ENCODE measurements at places on chromosomes 7 and 10.

DNA sequence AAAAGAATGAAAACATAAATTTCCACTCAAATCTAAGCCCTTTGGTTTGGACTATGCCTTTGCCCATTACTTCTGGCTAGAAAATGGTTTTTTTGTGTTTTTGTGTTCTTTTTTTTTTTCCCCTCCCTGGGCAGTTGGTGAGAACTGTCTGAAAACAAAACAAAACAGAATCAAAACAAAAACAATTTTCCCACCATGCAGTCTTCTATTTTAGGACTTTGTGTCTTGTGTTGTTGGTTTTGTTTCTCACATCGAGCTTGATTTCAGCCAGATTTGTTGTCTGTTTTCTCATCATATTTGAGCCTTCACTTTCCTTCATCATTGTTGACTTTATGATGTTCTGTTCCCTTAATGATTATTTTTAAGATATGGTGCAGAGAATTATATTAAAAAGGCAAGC, 206.3 kb downstream of the MACC1 start:
- DNase-seq: no peak

- DNase-seq: no peak
These were observed 1.1 kb downstream of the PIK3AP1 start for GRCh38 chr10:96719200-96719599.

DNA sequence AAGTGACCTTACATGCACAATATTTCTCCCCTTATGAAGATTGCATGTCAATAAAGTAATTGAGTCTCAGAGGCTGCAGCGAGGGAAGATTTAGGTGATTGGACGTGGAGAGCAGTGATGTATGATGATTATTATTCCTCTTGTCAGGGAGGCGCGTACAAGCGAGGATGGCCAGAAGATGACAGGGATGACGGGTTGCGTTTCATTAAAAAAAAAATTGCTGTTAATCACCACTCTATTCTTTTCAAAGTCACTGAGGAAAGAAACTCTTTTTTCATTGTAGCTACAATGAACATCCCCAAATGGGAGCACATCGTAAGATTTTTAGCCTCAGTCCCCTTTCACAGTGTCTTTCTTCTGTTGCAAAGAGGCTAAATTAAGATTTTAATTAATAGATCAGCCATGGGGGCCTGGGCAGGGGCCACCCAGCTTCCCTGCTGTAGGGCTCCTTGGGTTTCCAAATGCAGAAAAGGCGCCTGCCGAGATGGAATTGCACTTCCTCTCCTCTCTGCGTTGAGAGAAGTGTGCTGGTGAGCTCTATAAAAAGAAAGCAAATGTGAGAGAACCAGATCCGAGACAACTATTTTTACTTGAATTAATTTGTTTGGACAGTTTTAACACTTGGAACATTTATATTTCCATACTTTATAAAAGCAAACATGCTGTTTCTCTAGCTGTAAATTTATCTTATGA, 998.1 kb downstream of the LRMDA start:
- DNase-seq: no peak

GRCh38 chr7:24290004-24290641, 6.1 kb downstream of the NPY start:
- DNase-seq: peak; percentile 17

DNA sequence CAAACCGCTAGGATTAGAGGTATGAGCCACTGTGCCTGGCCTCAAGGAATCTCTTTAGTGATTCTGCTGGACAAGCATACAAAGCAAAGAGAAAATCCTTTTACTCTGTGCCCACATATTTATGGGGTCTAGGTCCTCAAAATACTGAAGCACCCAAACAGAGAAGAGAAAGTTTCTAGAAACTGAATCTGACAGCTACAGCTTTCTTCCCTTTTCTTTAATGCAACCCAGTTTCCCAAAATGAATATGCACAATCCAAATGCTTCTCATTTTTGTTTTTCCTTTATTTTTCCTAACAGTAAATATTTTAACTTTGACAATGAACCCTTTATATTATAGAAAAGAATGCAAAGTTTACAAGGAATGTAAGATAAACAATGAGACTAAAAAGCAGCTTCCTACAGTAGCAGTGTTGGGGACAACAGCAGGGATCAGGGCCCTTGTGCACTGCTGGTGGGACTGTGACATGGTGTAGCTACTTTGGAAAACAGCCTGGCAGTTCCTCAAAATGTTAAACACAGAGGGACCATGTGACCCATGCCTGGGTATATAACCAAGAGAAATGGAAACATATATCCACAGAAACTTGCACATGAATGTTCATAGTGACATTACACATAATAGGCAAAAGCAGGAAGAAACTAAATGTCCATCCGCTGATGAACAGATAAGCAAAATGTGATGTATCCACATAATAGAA, 325.2 kb downstream of the PRPF18 start:
- DNase-seq: no peak

GRCh38 chr7:153550173-153550572, 502.0 kb upstream of the DPP6 start:
- no peak for DNase-seq

DNA sequence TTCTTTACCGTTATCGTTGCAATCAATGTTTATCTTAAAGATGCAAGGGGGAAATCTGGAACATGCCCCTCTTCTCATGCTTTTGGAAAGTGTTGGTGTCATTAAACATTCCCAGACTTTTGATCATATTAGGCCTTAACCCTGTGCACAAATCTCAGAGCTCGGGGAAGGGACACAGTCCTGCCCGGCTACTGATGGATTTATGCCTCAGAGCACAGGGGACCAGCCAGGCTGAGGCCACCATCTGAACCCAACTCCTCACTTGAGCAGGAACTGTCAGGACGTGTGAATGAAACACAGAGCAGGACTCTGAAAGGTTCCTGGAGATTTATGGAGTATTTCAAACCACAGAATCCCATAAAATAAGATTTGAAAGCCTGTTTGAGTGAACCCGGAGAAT, 132.0 kb upstream of the CXCL12 start:
- DNase-seq: no peak

DNA sequence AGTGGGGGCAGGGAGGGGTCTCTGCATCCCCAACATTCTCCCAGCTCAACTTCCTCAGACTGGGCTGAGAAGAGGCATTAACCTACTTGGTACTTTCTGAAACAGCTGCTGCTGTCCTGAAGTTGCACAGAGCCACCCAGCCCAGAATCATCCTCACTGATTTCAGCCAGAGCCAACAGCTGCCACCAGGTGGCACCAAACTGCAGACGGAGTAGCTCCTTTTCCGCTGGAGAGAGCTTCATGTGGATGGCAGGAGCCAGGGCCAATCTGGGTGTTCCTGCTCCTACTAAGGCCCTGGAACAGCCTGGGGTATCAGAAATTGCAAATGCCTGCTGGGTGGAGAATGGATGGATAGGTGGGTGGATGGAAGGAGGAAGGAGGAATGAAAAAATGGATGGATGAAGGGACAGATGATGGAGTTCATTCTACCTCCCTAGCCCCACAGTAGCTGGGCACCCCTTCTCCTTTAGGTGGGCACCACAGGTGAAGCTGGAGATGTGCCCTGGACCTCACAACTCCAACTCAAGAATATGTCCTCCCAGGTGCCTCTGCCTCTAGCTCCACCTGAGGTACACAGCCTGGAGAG, 11.8 kb upstream of the DRGX start:
- DNase-seq: peak; percentile 64

GRCh38 chr10:30537586-30537985, 92.0 kb downstream of the LYZL2 start:
- no peak for DNase-seq

DNA sequence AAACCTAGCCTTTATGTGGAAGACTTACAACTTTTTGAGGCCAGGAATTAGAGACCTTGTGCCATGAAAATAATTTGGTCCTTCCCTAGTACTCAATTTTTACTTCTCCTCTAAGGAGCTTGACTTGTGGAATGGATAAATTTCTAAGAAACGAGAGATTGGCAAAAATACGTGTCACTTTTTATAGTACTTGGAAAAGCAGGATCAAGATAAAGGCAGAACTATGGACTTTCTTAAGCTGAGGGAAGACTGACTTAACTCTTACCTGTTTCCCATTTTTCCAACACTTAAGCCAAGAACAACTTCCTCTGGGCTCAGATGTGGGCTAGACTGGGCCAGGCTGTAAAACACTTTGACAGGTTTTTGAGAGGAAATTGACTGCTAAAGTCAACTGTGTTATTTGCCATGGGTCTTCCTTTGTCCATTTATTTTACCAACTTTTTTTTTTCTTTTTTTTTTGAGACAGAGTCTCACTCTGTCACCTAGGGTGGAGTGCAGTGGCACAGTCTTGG, 2.0 kb upstream of the WBP1L start:
- DNase-seq: no peak

DNA sequence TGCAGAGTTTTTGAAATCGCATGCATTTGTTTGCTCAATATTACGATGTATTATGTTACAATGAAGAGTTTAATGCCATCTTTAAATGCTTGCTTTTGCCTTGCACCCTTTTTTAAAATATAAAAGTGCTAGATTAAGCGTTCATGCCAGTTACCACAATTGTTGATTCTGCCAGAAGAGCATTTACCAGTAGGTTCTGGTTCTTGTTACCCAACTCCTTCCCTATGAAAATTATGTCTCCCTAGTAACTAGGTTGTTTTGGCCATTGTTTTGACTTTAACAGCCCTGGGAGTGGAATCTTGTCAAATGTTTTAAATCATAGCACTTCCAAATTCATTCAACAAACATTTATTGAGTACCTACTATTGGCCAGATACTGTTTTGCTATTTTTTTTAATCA, 32.8 kb upstream of the CDK14 start:
- no peak for DNase-seq

DNA sequence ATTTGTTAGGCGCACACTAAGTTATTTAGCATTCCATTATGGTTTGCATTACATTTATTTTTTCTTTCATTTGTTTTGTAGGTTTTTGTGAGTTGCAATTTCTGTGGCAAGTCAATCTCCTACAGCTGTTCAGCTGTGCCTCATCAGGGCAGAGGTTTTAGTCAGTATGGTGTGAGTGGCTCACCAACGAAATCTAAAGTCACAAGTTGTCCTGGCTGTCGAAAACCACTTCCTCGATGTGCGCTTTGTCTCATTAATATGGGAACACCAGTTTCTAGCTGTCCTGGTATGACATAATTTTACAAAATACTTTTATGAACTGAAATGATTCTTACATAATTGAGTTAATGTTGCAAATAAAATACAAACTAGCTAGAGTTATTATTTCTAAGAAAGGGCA, 29.5 kb downstream of the MIOS start:
- DNase-seq: no peak

GRCh38 chr7:128074336-128074735, 43.1 kb upstream of the LRRC4 start:
- DNase-seq: no peak

DNA sequence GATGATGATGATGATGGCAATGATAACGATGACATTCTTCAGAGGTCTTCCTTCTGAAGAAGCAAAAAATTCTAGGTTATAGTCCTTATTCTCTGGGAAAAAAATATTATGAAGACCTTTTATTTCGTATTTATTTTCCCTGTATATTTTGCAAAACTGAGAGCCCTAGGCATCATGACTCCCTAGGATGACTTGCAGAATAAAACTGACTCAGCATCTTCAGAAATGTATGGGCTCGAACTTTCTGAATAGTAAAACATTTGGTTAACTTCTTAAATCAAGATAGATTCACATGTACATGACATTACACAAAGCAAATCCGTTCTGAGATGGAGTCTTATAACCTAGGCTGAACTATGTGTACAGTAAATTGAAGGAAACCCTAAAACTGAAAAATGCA, 29.4 kb downstream of the DKK1 start:
- no peak for DNase-seq

DNA sequence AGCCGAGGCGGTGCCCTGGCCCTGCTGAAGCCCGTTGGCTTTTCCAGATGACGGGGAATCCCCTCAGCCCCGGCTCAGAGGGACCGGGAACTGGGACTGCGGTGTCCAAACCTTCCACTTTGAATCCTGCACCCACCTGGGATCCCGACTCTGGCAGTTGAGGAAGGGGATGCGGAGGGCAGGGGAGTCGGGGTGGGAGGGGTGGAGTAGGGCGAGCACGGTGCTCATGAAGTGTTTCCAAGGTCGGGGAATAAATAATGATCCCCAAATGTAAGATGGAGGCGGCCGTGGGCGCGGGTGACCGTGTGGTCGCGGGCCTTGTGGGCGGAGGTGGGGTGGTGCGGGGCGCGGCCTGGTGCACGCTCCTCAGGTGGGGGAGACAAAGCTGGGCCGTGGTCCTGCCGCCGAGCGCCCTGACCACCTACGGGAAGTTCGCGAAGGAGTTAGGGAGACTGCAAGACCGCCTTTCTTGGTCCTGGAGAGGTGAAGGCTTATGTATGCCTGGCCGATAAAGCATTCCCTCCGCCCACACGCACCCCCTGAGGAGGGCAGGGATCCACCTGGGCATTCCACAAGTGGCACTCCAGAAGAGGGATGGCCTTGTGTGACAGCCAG, 1.4 kb downstream of the MTURN start:
- DNase-seq: no peak

All from CD8-positive, alpha-beta memory T cell (primary cell).